ENCODE measurements at places on chromosomes 16 and 17.

DNA sequence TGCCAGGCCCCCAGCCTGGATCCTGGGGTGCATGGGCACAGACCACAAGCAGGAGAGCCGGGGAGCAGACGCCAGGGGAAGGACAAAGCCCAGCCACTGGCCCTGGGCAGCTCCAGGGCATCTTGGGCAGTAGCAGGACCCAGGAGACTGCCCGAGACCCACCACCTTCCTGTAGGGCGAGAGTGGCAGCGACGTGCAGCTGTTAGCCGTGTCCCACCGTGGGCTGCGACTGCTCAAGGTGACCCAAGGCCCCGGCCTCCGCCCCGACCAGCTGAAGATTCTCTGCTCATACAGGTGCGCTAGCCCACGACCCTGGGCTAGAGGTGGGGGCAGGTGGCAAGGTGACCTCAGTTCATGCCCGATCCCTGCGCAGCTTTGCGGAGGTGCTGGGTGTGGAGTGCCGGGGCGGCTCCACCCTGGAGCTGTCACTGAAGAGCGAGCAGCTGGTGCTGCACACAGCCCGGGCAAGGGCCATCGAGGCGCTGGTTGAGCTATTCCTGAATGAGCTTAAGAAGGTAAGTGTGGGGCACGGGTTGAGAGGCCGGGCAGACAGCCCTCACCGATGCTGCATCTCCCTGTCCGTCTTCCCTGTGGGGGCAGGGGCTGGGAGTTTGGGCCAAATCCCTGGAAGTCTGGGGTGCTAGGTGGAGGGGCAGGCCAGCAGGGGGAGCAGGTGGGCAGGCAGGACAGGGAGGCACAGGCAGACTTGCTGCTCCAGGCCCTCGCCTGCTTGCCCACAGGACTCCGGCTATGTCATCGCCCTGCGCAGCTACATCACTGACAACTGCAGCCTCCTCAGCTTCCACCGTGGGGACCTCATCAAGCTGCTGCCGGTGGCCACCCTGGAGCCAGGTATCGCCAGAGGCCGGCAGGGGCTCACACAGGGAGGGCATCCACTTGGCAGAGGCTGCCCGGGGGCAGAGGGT is 13.5 kb upstream of the SMIM5 start:
- no peak for DNase-seq

DNA sequence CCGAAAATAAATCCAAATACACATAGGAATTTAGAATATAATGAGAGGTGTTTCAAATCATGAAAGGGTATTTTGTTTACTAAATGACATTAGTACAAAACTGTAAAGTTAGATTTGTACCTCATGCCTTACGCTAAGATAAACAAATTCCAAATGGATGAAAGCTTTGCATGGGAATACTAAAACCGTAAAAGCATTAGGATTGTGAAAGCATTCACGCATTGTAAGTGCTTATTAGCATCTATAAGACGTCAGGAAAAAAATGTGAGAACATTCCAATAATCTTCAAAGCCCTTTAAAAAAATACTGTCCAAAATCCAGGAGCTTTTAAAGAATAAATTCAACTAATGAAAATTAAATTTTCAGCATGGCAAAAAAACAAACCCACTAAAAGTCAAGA is 24.8 kb upstream of the ALOX15 start:
- DNase-seq = no peak

DNA sequence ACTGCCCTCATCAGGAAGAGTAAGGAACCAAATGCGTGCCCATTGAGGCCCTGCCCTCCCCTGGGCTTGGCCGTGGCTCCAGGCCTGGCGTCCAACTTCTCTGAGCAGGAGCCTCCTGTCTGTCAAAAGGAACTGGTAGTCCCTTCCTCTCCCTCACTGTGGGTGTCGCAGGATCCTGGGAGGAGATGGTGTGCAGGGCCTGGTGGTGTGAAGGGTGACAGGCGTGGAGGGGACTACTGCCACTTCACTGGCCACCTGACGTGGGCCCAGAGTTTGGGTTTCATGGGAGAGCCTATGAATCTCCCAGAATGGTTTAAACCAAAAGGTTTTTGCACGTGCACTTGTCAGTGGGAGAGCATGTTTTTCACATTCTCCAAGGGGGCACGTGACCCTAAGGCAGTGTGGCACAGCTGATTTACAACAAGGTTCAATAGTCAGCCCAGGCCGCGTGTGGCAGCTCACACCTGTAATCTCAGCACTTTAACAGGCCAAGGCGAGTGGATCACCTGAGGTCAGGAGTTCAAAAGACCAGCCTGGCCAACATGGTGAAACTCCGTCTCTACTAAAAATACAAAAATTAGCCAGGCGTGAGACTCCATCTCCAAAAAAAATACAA is 12.5 kb downstream of the ARL2BP start:
- DNase-seq = no peak

DNA sequence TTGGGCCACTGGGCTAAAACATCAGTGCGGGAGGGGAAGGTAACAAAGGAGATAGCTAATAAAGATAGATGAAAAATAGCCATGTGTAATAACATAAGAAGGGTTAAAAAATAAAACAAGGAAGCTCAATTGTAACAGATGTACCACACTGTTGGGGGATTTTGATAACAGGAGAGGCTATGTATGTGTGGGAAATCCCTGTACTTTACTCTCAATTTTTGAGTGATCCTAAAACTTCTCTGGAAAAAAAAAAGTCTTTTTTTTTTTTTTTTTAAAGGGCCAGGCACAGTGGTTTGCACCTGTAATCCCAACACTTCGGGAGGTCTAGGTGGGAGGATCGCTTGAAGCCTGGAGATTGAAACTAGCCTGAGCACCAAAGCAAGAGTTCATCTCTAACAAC is 1.9 kb upstream of the MMD start:
- no peak for DNase-seq

DNA sequence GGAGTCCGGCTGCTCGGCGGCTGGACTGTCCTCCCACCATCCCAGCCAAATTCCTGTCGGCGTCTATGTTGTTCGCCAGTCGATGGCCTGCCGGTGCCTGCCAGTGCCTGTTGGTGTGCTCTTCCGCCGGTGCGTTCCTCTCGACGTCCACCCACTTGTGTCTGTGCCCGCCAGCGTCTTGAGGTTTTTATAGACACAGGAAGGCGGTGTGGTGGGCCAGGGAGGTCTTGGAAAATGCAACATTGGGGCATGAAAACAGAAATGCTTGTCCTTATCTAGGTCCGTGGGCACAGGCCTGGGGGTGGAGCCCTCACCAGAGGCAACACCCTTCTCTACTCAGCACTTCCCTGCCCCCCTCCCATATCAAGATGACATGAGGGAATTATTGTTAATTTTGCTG is 167.8 kb downstream of the IRF8 start:
- DNase-seq = no peak

- no peak for DNase-seq
These were observed 13.5 kb downstream of the KNOP1 start for GRCh38 chr16:19704321-19705145.

- no peak for DNase-seq
These were observed 207.9 kb downstream of the TANC2 start for GRCh38 chr17:63173903-63174302.

DNA sequence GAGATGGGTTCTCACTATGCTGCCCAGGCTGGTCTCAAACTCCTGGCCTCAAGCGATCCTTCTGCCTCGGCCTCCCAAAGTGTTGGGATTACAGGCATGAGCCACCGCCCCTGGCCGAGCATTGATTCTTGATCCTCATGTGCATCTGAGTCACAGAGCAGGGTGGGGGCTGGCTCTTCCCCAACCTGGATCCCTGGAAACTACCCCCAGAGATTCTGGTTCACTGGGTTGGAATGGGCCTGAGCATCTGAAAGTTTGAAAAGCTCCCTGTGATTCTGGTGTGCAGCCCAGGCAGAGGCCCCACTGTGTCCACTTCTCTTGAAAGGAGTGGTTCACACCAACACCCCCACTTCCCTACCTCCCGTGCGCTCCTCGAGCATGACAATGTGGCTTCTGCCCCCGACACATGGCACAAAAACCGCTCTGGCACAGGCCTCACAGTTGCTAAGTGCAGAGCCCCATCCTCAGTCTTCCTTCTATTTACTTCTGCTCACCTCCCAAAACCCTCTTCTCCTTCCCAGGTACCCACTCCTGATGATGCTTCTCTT is 4.6 kb downstream of the QPRT start:
- no peak for DNase-seq

DNA sequence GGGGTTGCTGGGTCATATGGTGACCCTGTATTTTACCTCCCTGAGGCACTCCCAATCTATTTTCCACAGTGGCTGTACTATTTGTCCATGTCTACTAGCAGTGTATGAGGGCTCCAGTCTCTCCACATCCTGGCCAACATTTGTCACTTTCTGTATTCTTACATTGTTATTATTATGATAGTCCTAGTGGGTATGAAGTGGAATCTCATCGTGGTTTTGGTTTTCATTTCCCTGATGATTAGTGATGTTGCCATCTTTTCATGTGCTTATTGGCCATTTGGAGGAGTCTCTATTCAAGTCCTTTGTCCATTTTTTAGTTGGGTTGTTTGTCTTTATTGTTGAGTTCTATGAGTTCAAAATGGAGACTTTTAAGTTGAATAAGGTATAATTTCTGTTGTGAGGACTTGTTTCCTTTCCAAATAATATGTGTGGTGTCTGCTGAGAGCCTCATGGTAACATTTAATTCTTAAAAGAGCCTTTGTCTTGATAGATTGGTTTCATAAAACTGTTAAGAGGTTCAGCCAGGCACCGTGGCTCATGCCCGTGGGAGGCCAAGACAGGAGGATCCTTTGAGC is 108.2 kb downstream of the RPTOR start:
- DNase-seq = no peak

DNA sequence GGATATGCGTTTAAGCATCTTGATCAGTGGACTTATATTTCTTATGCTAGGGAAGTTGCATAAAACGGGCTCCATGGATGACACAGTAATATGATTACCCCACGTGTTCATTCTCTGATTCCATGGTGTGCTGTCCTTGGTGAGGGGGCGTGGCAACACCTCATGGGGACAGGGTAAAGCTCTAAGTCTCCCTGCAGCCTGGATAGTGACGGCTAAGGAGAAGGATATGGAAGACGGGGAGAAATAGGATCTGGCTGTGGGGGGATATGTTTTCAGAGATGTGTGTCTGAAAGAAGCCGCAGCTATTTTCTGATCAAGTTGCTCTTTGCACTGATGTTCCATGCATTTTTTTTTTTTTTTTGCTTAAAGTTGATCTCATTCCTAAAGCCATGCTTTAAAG is 84.3 kb downstream of the MARCHF10 start:
- no peak for DNase-seq

- DNase-seq = no peak
These were observed 16.7 kb downstream of the CDK5R1 start for GRCh38 chr17:32503251-32504165.

DNA sequence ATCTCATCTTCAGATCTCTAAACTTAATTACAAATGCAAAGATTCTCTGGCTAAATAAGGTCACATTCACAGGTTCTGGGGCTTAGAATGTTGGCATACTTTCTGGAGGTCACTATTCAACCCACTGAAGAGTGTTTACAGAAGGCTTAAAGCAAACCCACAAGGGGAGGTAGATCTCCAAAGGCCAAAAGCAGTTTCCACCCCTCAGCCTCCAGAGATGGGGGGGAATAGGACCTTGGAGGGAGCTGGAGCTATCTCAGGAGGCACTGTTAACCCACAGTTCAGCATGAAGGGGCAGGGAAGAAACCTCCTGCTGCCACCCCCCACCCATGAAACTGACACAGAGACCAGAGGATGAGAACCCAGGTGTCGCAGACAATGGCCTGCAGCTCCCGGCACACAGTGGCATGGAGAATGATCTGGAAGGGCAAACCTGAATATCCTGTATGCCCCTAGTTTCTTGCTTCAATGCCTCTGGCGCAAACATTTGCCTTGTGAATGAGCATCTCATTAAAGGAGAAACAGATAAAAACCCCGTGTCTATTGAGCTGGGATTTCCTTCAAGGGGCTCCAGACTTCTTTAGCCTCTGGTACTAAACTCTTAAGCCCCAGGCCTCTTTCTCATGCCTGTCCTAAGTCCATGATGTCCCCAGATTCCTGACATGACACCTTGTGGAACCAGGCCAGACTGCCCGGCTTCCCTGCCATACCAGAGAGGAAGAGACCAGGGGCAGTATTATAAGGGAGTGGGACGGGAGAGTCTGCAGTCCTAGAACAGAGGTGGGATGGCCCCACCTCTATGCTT is 103.1 kb upstream of the CDH5 start:
- no peak for DNase-seq

DNA sequence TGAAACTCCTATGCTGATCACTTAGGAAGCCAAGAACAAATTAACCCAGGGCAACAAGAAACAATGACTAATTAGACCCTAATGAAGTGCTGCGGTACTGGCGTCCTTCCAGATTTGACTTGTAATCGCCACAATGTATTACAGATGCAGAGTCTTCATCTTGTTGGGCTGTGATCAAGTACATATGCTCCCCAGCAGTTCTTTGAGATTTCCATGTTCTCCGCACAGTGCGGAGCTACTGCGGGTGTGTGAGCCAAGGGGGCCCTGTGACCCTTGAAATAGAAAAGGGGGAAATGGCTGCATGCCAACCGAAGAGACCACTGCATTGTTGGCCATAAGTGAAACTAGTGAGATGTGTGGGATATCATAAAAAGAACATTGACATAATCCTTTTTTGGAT is 469.9 kb downstream of the MAF start:
- DNase-seq = peak; percentile 15

DNA sequence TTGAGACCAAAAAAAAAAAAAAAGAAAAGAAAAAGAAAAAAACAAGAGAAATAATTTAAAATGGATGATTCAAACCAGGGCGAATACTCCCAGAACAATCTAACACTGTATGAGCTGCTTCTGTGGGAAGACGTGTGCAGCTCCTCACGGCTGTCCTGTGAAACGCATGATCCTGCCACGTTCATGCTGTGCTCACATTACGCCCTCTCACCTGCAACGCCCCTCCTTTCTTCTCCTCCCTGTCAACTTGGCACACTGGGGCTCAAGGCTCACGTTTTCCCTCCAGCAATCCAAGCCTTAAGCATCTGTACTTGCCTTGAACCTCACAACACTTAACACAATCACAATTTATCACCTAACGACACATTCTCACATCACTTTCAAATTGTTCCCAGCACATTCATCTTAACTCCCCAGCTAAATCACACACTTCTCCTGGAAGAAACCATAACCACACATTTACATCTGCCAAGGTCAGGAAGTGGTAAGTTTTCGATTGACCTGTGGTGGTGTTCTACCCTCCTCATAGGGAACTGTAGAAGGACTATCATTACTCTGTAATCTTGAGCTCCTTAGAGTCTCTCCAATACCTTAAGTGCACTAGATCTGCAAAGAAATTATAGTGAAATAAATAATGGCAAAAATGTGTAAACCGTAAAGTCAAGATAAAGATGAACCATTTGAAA is 29.1 kb downstream of the MBTPS1 start:
- DNase-seq = no peak

GRCh38 chr17:81252987-81253329 is 13.8 kb downstream of the NDUFAF8 start:
- no peak for DNase-seq

- no peak for DNase-seq
These were observed 349.3 kb downstream of the WWOX start for GRCh38 chr16:78448658-78449271.

- DNase-seq = no peak
These were observed 111.9 kb downstream of the GSG1L start for GRCh38 chr16:27951489-27952120.

DNA sequence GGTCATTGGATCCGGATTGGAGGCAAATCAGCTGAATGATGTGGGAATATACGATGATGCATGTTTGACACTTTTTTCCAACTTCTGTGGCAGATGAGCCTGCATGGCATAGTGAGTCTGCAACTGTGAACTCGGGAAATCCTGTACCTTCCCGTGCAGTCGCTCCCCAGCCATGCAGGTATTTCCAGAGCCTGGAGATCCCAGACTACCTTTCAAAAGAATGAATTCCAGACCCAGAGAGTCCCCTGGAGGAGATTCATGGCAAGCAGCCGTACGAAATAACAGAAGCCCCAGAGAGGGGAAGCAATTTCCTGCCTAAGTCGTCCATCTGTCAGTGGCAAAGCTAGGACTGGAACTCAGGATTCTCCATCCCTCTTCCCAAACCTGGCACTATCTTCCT is 75.7 kb upstream of the FAM20A start:
- DNase-seq = no peak
